Lower leg skin (tissue), 4 donors: ENCODE measurements at places on chromosomes 11 and 22.

- no peak for DNase-seq
Measured at GRCh38 chr22:19325296-19325948, 33.9 kb upstream of the CLTCL1 start.

DNA sequence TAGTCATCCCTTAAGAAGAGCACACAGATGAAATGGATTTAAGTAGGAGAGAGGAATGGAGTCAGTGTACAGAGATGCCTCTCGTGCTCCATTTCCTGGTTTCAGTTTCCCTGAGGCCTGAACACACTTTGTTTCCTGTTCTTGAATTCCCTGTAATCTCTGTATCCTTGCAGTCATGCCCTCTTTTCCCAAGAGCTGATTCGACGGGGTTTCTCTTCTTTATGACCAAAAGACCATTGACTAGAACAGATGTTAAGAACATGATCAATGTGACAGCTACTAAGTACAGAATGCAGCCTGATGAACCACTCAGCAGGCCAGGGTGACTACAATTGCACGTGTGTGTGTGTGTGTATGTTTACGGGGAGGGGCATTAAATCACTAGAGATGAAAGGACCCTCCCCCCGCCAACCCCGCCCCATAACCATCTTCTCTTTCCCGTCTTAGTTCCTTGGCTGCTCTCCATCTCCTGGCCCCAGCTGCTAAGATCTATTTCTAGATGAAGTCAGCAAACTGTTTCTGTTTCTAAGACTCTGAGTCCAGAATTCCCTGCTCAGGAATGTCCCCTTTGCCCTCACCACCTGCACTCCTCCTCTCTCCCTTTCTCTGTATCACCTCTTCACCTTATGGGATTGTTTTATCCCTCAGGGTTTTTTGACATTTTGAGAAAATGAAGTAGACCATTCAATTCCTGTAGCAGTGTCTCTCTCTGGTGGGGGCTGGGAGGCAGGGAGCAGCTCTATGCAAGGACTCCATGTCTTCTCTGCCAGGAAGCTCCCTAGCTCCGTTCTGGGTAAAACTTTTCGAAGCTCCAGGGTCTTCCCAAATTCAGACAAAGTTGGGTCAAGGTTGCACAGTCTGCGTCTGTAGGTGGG lies 26.0 kb downstream of the SLC22A6 start:
- DNase-seq = peak; percentile 50

- no peak for DNase-seq
Measured at GRCh38 chr11:19306179-19306944, 65.6 kb upstream of the E2F8 start.

- DNase-seq = peak; percentile 66
Measured at GRCh38 chr22:47380692-47381091, 618.2 kb downstream of the TBC1D22A start.

DNA sequence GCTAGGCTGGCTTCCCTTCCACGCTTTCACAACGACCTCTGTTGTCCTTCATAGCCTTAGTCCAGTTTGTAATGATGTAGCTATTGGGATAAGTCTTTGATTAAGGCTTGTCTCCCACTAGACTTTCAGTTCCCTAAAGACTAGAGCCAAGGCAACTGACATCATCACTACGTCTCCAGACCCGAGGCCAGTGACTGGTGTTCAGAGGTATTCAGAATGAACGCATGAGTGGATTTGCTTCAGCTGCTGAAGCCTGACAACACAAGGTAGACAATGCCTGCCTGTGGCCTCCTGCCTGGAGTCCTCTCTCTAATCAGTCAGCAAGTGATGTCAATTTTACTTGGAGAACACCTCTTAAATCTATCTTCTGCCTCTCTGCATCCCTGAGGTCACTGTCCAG lies 13.6 kb downstream of the EFCAB6 start:
- no peak for DNase-seq

DNA sequence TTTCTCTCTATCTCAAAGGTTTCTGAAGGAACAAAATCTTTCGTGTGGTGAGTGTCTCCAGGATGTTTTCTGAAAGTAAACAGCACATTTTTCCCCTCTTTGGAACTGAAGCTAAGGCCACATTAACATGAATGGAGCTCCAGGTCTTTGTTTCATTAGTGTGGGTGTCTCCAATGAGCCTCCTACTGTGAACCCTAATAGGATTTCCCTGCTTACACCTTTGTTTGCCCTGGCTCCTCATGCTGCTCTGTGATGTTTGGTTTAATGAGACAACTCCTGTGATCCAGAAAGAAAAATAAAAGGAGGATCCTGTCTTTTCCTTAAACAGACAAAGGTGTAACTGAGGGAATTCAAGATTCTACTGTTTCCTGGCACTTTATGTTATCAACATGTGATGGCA lies 76.9 kb upstream of the SLC6A5 start:
- no peak for DNase-seq

GRCh38 chr22:36948273-36949225 lies 35.1 kb downstream of the CSF2RB start:
- DNase-seq = no peak

DNA sequence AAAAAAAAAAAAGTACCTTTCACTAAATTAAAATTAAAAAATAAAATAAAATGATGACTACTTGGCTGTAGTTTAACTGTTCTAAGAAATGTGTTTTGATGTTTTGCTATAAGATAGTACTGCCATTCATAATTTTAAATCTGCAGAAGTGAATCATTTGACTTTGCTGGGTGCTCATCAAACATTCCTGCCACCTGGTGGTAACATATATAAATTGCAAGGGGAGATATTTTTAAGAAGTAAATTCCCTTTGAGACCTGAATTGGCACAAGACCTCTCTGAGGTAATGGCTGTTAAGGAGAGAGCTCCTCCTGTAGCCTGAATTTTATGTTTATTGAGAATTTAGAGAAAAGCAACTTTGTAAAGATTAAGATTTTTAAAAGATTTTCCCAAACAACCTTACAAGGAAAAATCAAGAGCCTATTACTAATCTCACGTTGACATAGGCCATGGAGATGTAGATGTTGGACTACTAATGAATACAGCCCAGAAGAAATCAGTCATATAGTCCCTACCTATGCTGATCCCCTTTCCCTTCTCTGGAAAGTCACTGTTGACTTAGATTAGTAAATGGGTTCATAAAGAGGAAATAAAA lies 11.9 kb upstream of the NARS2 start:
- no peak for DNase-seq

DNA sequence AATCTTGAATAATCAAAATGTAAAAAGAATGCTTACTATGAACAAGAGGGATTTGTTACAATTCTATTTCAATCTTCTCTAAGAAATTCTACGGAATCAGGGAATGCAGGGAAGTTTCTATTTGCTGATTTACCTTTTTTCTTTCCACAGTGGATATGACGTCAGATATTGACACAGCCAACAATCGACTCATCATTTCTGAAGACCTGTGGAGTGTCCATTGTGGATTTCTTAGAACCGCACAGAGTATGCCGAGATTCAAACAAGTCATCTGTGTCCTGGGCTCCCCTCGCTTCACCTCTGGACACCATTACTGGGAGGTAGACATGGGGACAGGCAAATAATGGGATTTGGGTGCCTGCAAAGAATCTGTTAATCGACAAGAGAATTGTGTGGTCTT lies 4.1 kb upstream of the RFPL1 start:
- no peak for DNase-seq

- DNase-seq = no peak
Measured at GRCh38 chr11:67099831-67100324, 19.2 kb upstream of the KDM2A start.

DNA sequence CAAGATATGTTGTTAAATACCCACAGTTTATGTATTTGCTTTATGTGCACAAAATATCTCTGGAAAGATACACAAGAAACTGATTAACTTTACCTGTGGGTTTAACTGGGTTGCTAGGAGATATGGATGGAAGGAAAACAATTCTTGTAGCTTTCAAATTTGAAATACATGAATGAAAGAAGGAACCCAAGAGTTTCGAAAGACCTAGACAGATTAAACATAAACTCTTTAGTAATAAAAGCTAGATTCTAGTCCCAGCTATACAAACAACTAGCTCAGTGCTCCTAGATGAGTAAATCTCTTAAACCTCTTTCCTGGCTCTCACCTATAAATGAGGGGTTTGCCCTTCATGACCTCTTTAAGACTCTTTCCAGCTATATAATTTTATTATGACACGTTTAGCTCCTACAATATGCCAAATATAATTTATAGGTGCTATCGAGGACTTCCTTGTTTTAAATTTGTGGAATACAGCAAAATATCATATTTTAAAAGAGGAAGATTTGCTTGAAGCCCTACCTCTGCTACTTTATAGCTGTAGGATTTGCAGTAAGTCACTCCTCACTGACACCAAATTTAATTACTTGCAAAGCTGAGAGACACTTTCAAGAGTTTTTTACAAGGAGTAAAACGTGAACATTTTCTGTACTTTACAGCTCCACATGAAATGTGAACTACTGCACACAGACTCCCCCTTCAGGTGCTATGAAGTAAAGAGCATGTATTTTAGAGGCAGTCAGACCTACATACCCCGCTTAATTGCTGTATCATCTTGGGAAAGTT lies 50.7 kb downstream of the RRAS2 start:
- no peak for DNase-seq

- no peak for DNase-seq
Measured at GRCh38 chr11:132125988-132126871, 755.8 kb downstream of the NTM start.

GRCh38 chr11:126076641-126077040 lies 14.0 kb upstream of the CDON start:
- no peak for DNase-seq

- no peak for DNase-seq
Measured at GRCh38 chr11:134098566-134099184, 29.8 kb downstream of the JAM3 start.

DNA sequence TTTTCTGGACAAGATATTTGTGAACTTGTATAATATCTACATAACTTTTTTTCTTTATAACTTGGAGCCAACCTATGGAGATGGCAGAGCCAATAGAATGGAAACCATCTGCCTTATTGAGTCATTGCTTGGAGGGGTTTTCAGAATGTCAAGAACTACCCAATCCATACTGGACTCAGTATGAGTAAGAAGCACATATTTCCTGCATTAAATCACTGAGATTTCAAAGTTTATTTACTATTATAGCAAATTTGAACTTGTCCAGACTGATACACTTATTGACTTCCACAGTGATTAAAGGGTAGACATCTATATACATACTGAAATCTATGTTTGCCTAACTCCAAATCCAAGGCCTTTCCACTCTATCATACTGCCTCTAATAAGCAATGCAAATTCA lies 704.0 kb downstream of the KCNA4 start:
- DNase-seq = no peak

GRCh38 chr11:45805305-45806071 lies 539 bp downstream of the SLC35C1 start:
- DNase-seq = peak; percentile 30

DNA sequence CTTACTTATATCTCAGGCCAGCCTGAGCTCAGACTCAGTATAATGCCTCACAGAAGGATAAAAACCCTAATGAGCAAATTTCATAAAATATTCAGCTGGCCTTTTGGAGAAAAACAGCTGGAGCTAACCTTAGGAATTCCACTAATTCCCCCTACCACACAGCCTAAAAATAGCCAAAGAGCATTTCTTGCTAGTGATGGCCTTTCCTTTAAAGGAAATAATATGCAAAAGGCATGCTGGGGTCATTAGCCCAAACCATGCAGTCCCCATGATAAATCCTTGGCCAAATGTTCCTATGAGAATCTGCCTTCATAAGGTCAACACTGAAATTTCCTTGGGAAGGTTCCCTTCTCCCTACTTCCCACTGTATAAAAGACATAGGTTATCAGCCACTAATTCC lies 38.2 kb downstream of the SYTL2 start:
- no peak for DNase-seq

DNA sequence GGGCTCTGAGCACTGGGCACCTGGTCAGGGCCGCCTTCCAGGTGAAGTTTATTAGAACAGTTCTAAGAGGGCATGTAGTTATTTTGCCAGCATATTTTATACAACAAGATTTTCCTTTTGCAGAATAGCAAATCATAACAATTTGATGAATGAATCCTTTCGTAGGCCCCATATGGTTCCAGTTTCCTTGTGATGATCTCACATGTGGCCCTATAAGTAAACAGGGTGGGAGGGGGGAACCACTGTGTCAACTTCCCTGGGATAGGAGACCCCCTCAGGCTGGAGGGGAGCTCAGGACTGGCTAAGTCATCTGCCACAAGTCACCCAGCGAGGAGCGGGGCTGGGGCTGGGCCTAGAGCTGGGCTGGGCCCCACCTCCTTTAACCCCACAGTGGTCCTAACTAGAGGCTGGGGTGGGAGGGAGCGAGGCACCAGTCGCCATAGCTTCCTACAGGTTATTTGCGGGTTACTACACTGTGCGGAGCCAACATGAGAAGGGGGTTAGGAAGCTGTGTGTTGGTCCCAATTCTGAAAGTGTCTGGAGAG lies 4.2 kb downstream of the FBLN1 start:
- no peak for DNase-seq

DNA sequence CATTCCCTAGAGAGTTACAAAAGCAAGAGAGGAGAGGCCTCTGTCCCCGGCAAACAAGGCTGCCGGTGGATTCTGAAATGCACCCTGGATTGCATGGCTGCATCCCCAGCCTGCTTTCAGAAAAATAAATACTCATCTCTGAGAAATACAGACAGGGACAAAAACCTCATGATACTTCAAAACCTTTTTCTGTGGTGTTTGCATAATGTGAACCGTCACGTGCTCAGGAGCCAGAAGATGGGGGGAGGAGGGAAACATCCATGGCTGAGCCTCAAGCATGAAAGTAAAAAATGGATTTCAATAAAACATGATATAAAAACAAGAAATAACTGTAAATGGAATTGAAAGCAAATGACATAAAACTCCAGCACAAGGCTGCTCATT lies 198.5 kb upstream of the NCAM1 start:
- DNase-seq = no peak

DNA sequence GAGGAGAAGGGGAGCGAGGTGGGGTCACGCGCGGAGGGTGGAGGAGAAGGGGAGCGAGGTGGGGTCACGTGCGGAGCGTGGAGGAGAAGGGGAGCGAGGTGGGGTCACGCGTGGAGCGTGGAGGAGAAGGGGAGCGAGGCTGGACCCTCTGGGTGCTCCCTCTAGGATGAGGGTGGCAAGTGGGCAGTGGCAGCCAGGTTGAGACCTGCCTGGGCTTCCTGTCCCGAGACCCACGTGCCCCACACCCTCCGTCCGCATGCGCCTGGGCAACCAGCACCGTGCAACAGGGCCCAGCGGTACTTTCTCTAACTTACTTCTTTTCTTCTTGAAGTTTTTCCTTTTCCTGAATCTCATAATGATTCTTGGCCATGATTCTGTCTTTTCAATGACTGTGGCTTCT lies 11.1 kb downstream of the MRPL21 start:
- DNase-seq = no peak

GRCh38 chr11:60848714-60849151 lies 6.8 kb downstream of the CCDC86 start:
- no peak for DNase-seq

DNA sequence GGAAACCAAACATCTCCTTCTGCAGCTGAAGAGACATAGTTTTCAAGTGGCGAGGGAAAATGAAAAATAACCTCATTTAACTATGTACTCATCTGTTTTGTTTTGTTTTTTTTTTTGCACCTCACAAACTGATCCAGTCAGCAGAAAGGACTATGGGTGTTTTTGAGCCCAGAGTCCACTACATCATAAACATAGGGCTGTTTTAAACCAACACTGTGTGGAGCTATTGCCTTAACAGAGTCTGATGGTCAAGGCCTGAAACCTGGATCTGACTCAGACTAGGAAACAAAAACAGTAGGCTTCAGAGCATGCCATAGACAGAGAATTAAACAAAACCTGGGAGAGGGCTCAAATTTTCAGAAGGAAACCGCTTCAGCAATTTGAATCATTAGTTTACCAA lies 99.3 kb upstream of the FSHB start:
- no peak for DNase-seq
